ENCODE measurements at places on chromosomes 7 and 10. TPM values are rescaled to one million over a fixed set of nuclear protein-coding genes. Genes with fewer than 3 reads are reported as not detected.

GRCh38 chr10:99497343-99498025 is 35.3 kb upstream of the NKX2-3 start:
- no peak for DNase-seq

The AKR1D1 gene
- not detected for total RNA-seq

The FBXL13 gene
- total RNA-seq: 0.78 TPM

- no peak for DNase-seq
Observed at GRCh38 chr7:133108023-133108422, 26.1 kb upstream of the CHCHD3 start.

The STOX1 gene
- total RNA-seq: 0.35 TPM

DNA sequence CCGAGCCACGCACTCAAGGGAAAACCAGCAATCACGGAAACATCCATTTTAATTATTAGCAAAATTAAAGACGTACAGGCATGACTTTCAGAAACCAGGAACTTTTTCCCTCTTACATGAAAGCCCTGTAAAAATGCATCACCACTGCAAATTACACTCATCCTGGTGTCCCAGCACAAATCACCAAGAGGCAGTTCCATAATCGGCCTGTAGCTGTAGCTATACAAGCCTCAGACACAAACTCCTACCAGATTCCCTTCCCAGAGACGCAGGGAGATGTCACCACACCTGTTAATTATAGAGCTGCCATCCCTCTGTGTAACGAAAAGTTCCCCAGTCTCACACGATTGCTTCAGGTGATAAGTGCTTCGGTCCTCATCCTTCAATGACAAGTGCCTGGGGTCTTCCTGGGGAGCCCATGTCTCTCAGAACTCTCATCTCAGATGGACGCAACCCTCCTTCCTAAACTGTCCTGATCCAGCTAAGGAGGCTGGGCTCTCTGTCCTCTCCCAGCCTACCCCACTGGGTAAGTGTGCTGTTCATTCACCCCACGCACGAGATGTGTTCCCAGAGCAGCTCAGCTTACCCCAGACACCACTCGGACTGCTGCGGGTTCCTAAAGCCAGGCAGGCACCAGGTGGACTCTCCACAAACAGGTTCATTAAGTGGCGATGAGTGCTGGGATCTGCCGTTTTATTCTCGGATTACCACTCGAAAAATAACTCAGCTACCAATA is 5.9 kb downstream of the FGFR2 start:
- DNase-seq: no peak

Measured in activated naive CD8-positive, alpha-beta T cell treated with anti-CD3 and anti-CD28 coated beads for 36 hours (primary cell).